ENCODE measurements at places on chromosomes 11 and 22.
A peak's percentile ranks its signal among the peaks of the same experiment; 100 is the strongest.

DNA sequence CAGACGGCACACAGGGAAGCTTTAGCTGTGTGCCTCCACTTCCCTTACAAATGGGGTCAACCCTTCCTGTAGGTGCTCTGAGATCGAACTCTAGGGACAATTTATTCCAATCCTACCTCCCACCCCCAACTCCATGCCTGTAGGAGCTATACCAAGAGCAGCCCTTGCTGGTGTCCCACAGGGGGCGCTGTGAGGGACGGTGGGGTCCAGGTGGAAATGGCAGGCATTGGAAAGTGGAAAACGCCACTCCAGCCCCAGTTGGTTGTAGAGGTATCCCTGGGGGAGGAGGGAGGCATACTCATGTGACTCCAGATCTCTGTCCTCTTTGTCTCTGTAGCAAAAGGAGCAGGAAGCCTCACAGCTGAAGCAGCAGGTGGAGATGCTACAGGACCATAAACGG is 161.3 kb downstream of the MYO18B start:
- no peaks in the 10 kb centered on the region for H3K27me3 ChIP-seq
- no peaks in the 10 kb centered on the region for H3K36me3 ChIP-seq
- H3K4me1 ChIP-seq = no peaks in the 10 kb centered on the region
- DNase-seq = no peak

DNA sequence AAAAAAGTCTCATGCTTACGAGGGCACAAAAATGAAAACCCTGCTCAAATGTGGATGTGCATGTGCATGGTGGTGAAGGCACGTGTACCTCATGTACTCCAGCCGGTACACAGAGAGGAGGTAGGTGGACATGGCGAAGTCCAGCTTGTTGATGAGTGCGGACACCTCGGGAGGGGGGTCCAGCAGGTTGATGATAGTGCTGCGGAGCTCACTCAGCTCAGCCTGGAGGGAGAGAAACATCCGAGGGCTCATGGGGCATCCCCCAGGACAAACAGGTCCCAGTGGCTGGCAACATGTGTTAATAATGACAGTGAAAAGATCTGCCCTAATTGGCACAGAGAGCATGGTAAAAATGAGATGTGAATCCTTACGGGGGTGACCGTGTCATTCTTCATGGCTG is 9.2 kb upstream of the SERPIND1 start:
- H3K27me3 ChIP-seq = no peaks in the 10 kb centered on the region
- DNase-seq = no peak
- no peaks in the 10 kb centered on the region for H3K4me1 ChIP-seq
- H3K4me3 ChIP-seq = no peak overlapping the region
- H3K36me3 ChIP-seq = no peaks in the 10 kb centered on the region

DNA sequence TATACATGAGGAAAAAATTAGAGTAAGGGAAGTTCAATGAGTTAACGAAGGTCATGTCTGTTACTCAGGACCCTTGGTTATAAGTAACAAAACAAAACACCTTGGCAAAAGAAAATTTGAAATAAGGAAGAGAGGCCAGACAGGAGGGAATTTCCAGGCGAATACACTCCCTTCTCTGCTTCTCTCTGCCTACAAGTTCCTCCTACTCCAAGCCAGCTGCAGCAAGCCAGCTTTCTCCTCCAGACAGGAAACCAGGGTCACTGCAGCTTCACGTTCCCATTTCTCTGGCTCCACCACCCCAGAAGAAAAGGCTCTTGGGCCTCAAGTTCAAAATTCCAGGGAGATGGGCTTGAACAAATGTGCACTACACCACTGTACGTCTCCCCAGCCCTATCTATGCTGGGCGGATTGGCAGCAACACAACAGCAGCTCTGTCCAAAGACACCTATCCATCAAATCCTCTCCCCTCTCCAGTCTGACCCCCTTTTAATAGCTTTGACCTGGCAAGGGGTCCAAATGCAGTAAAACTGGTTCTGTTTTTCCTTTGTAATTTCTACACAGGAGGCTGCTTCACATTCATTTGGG is 27.7 kb downstream of the SMCO4 start:
- no peaks in the 10 kb centered on the region for H3K27me3 ChIP-seq
- no peak overlapping the region for H3K27ac ChIP-seq

DNA sequence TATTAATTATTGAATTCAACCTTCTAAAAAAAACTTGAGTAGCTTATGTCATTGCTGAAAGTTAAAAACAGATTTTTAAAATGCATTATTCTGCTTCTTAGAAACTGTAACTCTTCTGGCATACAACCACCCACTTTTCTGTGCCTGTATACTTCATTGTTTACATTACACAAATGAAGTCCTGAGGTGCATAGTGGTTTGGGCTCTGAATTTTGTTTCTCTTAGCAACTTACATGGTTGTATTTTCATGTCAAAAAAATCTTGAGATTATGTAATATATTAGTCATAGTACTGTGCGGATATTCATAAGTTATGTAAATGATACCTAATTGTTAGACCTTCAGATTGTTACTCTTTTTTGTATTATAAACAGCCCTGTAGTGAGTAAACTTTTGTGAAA is 12.2 kb downstream of the SC5D start:
- H3K27ac ChIP-seq = no peak overlapping the region
- no peak overlapping the region for H3K4me3 ChIP-seq
- H3K4me1 ChIP-seq = no peaks in the 10 kb centered on the region

GRCh38 chr11:111331711-111332479 is 33.5 kb downstream of the POU2AF3 start:
- H3K27me3 ChIP-seq = no peaks in the 10 kb centered on the region
- H3K4me1 ChIP-seq = peaks cover 34% of the 10 kb centered on the region
- H3K4me3 ChIP-seq = no peak overlapping the region

- H3K27me3 ChIP-seq = no peaks in the 10 kb centered on the region
- H3K4me3 ChIP-seq = no peak overlapping the region
- no peak overlapping the region for H3K27ac ChIP-seq
- DNase-seq = no peak
Measured at GRCh38 chr11:75198278-75198973, 42.1 kb upstream of the TPBGL start.

- H3K4me3 ChIP-seq = peak overlapping the region; percentile 82
- no peaks in the 10 kb centered on the region for H3K36me3 ChIP-seq
- peaks cover 16% of the 10 kb centered on the region for H3K4me1 ChIP-seq
- H3K27ac ChIP-seq = peak overlapping the region; percentile 98
- no peaks in the 10 kb centered on the region for H3K27me3 ChIP-seq
Measured at GRCh38 chr11:73761403-73761945, 600 bp upstream of the RAB6A start.

DNA sequence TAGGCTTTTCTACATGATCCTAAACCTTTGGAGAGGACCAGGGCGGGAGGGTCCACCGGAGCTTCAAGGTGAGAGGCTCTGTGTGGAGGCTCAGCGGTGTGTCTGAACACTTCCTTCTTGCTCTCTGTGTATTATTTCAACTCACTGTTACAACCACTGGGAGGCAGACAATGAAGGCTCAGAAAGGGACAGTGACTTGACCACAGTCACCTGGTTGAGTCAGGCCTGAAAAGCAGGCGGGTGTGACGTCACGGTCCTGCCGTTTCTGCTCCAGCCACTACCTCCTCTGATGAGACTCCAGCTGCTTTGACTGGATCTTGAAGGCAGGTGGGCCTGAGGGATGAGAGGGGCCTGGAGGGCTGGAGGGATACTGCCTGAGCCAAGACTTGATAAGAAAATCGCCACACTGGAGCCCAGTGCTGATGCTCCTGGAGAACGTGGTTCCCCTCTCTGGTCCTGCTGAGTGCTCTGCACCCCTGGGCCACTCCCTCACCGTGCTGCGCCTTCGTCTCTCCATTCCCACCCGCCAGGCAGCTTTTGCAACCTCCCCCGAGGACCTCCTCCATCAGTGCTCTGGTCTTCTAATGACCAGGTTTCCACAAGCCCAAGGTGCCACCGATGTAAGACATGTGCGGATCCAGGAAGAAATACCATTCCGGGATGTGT is 27.9 kb downstream of the KCNC1 start:
- H3K4me3 ChIP-seq = no peak overlapping the region
- H3K27ac ChIP-seq = no peak overlapping the region
- no peak for DNase-seq
- H3K4me1 ChIP-seq = no peaks in the 10 kb centered on the region

- no peaks in the 10 kb centered on the region for H3K36me3 ChIP-seq
- no peak for DNase-seq
- H3K4me3 ChIP-seq = no peak overlapping the region
- H3K27me3 ChIP-seq = no peaks in the 10 kb centered on the region
Measured at GRCh38 chr11:132222345-132222744, 851.9 kb downstream of the NTM start.

DNA sequence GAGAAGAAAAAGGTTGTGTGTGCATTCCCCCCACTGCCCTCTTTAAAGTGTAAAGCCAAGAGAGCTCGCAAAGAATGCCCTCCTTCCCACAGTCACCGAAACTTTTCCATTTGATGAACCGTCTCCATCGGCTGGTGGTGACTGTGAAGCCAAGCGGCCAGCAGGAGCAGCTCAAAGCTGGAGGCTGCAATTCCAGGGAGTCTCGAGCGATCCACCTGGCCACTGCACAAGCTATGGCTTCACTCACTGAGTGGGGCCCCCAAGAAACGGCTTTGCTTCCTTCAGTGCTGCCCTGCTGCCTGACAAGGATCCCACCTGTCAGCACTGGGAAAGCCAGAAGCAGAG is 117.7 kb downstream of the ABTB2 start:
- no peak for DNase-seq
- H3K27me3 ChIP-seq = no peaks in the 10 kb centered on the region
- H3K4me3 ChIP-seq = no peak overlapping the region

DNA sequence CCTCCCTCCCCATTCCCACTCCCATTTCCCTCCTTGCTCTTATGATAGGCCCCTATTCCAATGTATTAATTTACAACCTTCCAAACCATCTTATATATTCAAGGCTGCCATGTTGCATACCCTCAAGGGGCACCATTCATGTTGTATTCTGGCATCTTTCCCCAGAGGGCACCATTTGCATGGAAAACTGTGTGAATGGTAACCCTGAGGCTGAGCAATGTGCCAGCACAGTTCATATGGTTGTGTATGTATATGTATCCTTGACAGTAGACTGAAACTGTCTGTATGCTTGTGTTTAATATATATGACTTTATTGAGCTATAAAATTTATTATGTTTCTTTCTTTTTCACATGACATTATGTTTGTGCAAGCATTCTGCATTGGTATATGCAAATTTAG is 7.3 kb downstream of the RASSF10 start:
- H3K36me3 ChIP-seq = no peaks in the 10 kb centered on the region
- no peaks in the 10 kb centered on the region for H3K27me3 ChIP-seq
- H3K27ac ChIP-seq = no peak overlapping the region

GRCh38 chr11:111983187-111983986 is 41.8 kb upstream of the DLAT start:
- no peaks in the 10 kb centered on the region for H3K4me1 ChIP-seq
- no peak for DNase-seq
- H3K36me3 ChIP-seq = no peaks in the 10 kb centered on the region
- no peak overlapping the region for H3K4me3 ChIP-seq
- H3K27ac ChIP-seq = no peak overlapping the region
- no peaks in the 10 kb centered on the region for H3K27me3 ChIP-seq

- no peaks in the 10 kb centered on the region for H3K27me3 ChIP-seq
- no peaks in the 10 kb centered on the region for H3K36me3 ChIP-seq
- no peak for DNase-seq
- no peak overlapping the region for H3K4me3 ChIP-seq
- H3K27ac ChIP-seq = no peak overlapping the region
- no peaks in the 10 kb centered on the region for H3K4me1 ChIP-seq
Measured at GRCh38 chr11:29208117-29208516, 808.7 kb downstream of the KCNA4 start.

GRCh38 chr11:128625326-128625725 is 38.0 kb upstream of the ETS1 start:
- no peaks in the 10 kb centered on the region for H3K36me3 ChIP-seq
- H3K27me3 ChIP-seq = no peaks in the 10 kb centered on the region
- no peak overlapping the region for H3K27ac ChIP-seq

- H3K27me3 ChIP-seq = no peaks in the 10 kb centered on the region
- H3K27ac ChIP-seq = no peak overlapping the region
- no peaks in the 10 kb centered on the region for H3K36me3 ChIP-seq
- no peak for DNase-seq
- peaks cover 20% of the 10 kb centered on the region for H3K4me1 ChIP-seq
Measured at GRCh38 chr11:68333173-68333572, 20.8 kb downstream of the LRP5 start.

GRCh38 chr11:6559369-6559768 is 44.0 kb downstream of the RRP8 start:
- no peak overlapping the region for H3K4me3 ChIP-seq
- no peak overlapping the region for H3K27ac ChIP-seq
- no peaks in the 10 kb centered on the region for H3K36me3 ChIP-seq
- no peaks in the 10 kb centered on the region for H3K4me1 ChIP-seq

- no peaks in the 10 kb centered on the region for H3K36me3 ChIP-seq
- H3K27ac ChIP-seq = no peak overlapping the region
- DNase-seq = no peak
- H3K27me3 ChIP-seq = no peaks in the 10 kb centered on the region
Measured at GRCh38 chr22:24137595-24137994, 43.7 kb upstream of the SUSD2 start.

DNA sequence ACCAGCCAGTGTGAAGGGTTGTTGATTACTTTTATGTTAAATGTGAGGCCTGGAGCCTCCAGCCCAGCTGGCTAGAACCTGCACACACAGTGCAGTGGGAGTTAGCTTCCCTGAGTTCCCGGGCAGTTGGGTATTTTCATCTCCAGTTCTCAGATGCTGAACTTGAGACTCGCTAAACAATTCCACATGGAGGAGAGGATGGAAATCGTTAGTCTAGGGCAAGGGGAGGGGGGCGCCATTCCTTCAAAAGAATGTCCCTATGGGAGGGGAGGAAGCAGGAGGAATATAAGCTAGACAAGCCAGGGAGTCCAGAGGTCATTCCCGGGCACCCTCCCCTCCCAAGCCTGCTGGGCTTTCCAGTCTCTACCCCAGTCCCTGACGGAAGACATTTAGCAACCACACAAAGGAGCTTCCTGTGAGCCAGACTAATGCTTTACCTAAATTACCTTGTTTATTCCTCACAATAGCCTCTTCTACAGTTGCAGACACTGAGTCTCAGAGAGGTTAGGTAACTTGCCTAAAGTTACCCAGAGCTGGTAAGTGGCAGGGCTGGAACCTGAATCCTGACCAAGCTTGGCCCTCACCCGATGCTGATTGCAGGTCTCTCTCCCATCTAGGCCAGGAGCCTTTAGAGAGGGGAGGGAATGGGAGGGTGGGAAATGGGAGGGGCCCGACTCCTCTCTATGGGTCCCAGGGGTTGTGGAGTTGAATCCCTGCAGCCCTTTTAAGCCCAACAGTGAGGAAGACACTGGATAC is 1.9 kb upstream of the TSKU start:
- no peaks in the 10 kb centered on the region for H3K27me3 ChIP-seq
- no peak for DNase-seq
- no peaks in the 10 kb centered on the region for H3K4me1 ChIP-seq
- no peak overlapping the region for H3K27ac ChIP-seq

- H3K4me3 ChIP-seq = no peak within 1 kb of the TSS
- H3K27ac ChIP-seq = no peak within 1 kb of the TSS
- no peaks in the 10 kb centered on the region for H3K27me3 ChIP-seq
Measured at GRCh38 chr11:1074244-1075221, at the start of gene MUC2. TSS of gene MUC2 (plus strand) at chr11:1074874.

DNA sequence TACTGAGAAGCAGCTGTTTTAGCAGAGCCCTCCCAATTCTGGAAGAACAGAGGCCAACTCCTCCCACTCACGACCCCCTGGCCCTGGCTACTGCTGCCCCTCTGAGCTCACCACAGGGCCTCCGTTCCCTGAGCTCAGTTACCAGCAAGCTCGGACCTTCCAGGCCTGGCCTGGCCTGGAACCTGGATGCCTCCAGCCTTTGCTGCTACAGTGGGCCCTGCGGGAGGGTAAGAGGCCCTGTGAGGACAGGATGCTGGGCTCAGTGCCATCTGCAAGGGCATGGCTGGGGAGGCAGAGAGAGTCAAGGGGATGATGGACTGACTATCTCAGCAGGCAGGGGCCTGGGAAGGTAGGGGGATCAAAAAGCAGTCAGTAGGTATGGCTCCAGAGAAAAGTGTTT is 209.9 kb upstream of the NCAM1 start:
- no peak overlapping the region for H3K27ac ChIP-seq
- DNase-seq = no peak
- H3K27me3 ChIP-seq = no peaks in the 10 kb centered on the region

All from testis (tissue), 5 donors.